Activated CD4-positive, alpha-beta T cell treated with anti-CD3 and anti-CD28 coated beads, Interleukin-2, amount 10 ng/mL, durations not matched to agents 7 days and 5 days (primary cell): ENCODE measurements at places on chromosomes 2 and 18. TPM values are rescaled to one million over a fixed set of nuclear protein-coding genes. Genes with fewer than 3 reads are reported as not detected.

Gene CPO
- not detected for total RNA-seq

Gene VIT
- total RNA-seq: not detected

Gene TTR
- total RNA-seq: not detected

Gene CCDC148
- not detected for total RNA-seq

Gene DAW1
- total RNA-seq: not detected

Gene CBLN2
- total RNA-seq: not detected

Gene EFHD1
- 0.50 TPM for total RNA-seq

Gene UGT1A7
- not detected for total RNA-seq

- no peak for DNase-seq
These were observed 97.9 kb downstream of the ATAD2B start for GRCh38 chr2:23828986-23829385.

- DNase-seq: no peak
These were observed 2.7 kb downstream of the PPP1CB start for GRCh38 chr2:28754321-28754720.

GRCh38 chr2:166900700-166901099 is 12.4 kb downstream of the XIRP2 start:
- DNase-seq: no peak

GRCh38 chr2:100293341-100294161 is 28.8 kb downstream of the LONRF2 start:
- DNase-seq: no peak

GRCh38 chr18:23837591-23837990 is 148.3 kb downstream of the LAMA3 start:
- no peak for DNase-seq

GRCh38 chr18:62450175-62450545 is 72.7 kb upstream of the ZCCHC2 start:
- DNase-seq: no peak

DNA sequence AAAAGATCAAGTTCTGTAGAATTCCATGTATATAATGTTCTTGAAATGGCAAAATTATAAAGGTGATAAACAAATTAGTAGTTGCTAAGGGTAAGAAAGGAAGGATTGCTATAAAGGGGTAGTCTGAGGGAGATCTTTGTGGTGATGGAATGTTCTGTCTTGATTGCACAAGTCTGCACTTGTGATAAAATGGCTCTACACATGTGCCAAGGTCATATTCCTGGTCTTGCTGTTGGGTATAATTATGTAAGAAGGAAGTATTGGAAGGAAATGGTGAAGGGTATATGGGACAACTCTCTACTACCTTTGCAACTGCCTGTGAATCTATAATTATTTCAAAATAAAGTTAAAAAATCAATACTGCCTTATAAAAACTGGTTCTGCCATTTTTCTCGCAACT is 15.3 kb downstream of the SGPP2 start:
- DNase-seq: no peak

GRCh38 chr18:23643815-23644490 is 18.8 kb downstream of the ANKRD29 start:
- no peak for DNase-seq

GRCh38 chr2:73212448-73213176 is 1.4 kb upstream of the SMYD5 start:
- peak; percentile 78 for DNase-seq

DNA sequence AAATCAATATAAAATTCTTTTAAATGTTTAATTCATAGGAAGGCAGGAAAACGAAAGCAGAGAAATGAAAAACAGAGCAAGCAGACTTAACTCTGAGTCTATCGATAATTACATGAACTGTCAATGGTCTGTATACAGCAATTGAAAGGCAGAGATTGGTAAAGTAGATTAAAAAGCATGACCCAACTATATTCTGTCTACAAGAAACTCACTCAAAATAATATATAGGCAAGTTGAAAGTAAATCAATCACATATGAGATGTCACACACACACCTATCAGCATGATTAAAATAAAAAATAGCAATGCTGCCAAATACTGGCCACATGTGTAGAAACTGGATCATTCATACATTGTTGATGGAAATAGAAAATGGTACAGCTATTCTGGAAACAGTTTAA is 136.4 kb upstream of the CYP1B1 start:
- DNase-seq: no peak

DNA sequence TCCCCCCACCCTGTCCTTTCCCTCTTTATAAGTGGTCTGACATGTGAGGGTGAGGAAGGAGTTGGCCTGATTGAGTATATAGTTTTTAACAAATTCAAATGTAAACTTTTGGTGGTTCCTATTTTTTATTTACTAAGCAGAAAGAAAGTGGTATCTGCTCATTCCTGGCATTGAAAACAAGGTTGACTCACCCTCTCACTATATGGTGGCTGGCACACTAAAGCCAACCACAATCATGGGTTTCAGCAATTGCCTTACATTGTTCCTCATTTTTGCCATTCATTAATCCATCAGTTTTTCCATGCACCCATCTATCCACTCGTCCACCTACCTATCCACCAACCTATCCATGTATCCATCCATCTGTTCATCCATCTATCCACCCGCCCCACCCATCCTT is 75.4 kb upstream of the IGFBP5 start:
- DNase-seq: no peak

DNA sequence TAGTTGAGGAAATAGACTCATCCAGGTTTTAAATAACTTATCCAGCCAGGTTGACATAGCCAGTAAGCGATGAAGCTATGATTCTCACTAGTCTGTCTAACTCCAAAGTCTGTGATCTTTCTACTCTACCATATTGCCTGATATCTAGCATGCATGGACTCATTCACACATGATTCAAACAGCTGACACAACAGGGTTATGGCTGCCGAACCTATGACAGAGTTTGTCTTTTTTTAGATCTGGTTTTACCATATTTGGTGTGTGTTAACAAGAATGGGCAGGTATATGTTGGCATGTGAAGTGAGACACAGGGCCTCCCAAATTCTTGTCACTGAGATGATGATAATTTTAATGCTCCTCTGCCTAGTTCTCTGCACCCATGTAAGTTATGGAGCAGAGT is 210.6 kb downstream of the BABAM2 start:
- DNase-seq: no peak

DNA sequence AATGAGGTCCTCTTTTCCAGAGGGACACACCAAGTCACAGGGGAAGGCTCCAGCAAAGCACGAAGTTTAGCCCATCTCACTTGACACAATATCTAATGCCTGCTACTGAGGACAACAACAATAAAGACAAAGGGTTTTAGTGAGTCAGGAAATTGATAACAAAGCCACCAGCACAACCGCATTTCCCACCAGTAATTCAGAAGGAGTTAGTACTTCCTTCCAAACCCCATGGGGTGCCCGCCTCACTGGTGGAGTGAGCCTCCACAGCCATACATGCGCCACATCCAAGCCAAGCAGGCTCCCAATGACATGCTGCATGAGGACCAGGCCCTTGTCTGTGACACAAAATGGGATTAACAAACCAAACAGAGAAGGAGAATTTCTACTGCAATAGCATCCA is 40.1 kb downstream of the MRPL35 start:
- DNase-seq: no peak

DNA sequence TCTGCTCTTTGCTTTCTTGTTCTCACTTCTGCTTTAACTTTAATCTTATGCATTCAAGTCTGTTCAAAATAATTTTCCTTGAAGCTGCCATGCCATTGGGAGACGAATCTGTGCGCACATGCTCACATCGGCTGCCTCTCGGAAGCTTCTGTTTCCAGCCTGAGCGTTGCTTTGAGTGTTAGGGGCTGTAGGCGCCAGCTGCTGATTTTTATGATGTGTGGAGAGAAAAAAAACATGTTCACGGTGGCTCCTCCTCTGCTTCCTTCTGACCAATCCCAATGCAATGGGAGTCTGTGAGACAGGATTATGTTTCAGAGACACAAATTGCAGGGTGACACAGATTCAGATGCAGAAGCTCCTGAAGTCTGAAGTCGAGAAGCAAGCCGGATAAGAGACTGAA is at the start of gene MC4R:
Gene MC4R (minus strand): TSS at position 180 of the 400 bp plus-strand sequence. CDS start 426 bp downstream, outside the sequence.
- no peak for DNase-seq

DNA sequence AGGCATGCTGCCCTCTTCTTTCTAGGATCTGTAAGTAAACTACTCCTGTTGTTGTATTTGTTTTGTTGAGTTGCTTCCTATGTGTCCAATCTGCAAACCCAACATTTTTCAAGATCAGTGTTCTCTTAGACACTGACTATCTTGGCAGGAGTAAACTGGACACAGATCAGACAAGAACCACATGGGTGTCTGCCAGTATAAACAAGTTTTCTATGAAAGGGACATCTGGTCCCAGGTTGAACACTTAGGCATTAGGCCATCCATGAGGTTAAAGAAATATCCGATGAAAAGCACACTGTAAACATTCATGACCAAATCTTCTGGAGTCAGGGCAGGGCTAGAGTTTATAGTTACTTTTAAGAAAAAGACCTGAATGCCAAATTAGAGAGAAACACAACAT is 441.8 kb downstream of the NYAP2 start:
- no peak for DNase-seq

- DNase-seq: no peak
These were observed 12.1 kb upstream of the KDSR start for GRCh38 chr18:63378919-63379638.

- DNase-seq: no peak
These were observed 98.0 kb downstream of the PTGR3 start for GRCh38 chr18:75110846-75111415.

DNA sequence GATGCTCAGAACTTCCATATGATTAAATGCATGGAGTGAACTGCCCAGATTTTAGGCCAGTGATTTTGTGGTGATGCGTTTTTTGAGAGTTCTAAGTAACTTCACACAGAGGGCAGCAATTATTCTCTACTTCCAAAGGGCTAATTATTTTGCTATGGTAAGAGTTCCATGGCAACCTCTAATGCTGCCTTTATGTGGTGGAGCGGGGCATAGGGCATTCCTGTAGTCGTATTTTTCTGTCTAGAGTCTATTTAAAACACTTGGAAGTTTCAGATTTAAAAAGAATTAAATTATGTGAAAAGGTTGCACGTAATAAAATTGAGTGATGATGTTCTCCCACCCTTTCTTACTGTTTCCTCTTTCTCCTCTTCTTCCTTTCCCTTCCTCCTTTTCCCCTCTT is 63.9 kb upstream of the EML6 start:
- no peak for DNase-seq

DNA sequence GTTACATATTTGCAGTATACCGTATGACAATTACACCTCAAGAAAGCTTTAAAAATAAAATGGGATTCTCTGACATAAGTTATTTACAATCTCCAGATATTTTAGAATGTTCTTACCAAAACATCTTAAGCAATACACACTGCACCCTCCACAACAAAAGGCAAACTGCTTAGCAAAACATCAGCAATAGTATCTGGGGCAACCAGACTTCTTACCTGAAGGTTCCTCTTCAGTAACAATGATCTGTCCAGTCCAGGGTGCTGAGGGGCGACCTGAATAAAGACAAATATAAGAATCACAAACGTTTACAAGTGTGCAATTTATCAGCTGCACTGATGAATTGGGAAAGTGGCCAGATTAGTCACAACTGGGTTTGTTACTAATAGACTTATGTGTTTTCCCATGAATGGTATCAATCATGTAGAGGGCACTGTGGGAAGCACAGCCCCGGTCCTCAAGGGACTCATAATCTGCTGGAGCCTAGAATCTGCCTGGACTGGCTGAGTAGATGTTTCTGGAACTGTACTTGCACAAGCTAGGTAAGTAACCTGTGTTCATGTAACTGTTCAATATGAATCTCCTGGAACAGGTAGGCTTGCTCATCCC is 70.7 kb downstream of the MYOM1 start:
- DNase-seq: no peak

- no peak for DNase-seq
These were observed 146.6 kb downstream of the RDH14 start for GRCh38 chr2:18413676-18414396.

GRCh38 chr2:161241894-161242293 is 66.3 kb upstream of the PSMD14 start:
- no peak for DNase-seq

DNA sequence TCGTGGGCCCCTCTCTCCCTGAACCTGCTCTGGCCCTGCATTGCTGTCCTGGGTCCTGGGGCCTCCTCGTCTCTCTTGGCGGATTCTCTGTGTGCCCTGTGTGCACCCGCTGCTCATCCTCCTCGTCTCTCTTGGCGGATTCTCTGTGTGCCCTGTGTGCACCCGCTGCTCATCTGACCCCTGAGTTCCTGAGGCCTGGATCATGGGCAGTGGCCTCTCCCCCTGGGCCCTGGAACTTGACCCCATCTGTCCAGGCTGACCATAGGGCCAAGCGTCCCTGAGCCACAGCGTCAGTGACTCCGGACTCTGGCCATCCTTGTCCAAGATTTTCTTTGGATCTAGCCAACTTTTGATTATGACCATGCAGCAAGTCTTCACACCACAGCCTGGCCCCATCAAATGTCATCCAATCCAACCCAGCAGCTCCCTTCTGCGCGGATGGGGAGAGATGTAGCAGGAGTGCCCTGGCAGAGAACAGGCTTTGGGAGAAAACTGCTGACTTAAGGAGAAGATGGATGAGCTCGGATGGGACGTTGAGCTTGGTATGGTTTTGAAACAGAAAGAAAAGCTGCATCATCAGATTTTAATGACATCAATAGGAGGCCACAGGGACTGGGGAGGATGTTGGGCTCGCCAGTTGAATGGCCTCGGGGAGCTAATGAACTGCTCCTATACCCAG is 455.1 kb upstream of the HS6ST1 start:
- no peak for DNase-seq

- no peak for DNase-seq
These were observed 37.7 kb downstream of the TGFA start for GRCh38 chr2:70515938-70516337.
